ENCODE measurements at places on chromosomes 11 and 22. TPM values are rescaled to one million over a fixed set of nuclear protein-coding genes. Genes with fewer than 3 reads are reported as not detected.

The PTPN5 gene
- total RNA-seq: not detected

The HMOX1 gene
- 59.1 TPM for total RNA-seq

The PNPLA2 gene
- total RNA-seq: 22.8 TPM

The GLB1L3 gene
- total RNA-seq: 1.7 TPM

The ACRV1 gene
- not detected for total RNA-seq

The KRTAP5-11 gene
- total RNA-seq: not detected

The KRTAP5-9 gene
- total RNA-seq: not detected

The SLC6A5 gene
- total RNA-seq: not detected

The TEX54 gene
- total RNA-seq: not detected

The TMEM45B gene
- total RNA-seq: not detected
